ENCODE measurements at places on chromosomes 6 and 20.

GRCh38 chr6:61538801-61539200 lies 747.2 kb downstream of the KHDRBS2 start:
- no peak for DNase-seq

DNA sequence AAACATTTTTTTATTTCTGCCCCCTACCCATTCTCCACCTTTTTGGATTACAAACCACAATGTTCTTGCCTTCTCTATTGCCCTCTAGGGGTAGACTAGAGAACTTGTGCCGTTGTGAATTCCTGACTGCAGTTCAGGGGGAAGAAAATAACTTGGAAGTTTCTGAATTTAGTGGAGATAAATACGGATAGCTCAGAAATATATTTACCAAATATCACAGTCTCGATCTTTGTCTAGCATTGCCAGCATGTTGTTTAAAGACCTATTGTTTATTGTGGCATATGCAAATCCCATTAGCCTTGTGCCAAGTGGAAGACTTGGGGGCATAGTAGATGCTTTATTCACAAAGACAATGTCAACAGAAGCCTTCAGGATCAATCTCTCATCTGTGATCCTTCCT lies 154.1 kb upstream of the MMS22L start:
- DNase-seq, result peak; percentile 37

DNA sequence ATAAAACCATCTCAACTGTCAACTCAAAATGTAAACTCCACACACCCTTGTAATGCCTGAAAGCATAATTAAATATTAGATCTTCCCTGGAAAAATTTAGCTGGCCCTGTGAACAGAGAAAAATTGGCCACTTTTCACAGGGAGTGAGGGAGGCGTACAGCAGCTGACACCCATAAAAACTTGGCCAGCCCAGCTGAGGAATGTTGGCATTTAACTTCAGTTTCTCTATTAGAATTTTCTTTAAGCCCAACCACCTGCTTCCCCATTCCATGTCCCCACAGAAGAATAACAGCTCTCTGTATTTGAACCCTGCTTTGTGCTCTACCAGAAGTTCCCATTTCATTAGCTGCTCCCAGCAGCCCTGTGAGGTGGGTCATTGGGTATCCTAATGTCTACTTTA lies 41.0 kb downstream of the PKHD1 start:
- no peak for DNase-seq

GRCh38 chr6:133767357-133767970 lies 121.4 kb upstream of the TCF21 start:
- no peak for DNase-seq

DNA sequence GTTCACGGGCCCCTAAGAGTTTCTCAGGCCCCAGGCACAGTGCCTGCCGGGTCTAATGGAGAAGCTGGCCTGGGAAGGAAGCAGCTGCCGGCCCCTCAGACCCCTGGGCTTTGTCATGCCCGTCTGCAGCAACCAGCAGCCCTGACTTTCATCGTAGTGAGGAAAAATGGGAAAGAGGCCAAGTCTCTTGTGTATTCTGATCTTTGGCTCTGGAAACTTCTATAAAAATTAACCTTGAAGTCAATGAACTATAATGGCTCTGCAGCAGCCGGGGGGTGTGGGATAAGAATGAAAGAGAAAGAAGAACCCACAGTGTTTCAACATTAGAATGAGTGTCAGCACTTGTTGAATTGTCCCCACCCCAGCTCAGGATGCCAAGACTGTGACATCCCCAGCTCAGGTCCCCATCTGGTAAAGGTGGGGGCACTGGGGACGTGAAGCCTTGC lies 12.9 kb downstream of the TGM2 start:
- no peak for DNase-seq

DNA sequence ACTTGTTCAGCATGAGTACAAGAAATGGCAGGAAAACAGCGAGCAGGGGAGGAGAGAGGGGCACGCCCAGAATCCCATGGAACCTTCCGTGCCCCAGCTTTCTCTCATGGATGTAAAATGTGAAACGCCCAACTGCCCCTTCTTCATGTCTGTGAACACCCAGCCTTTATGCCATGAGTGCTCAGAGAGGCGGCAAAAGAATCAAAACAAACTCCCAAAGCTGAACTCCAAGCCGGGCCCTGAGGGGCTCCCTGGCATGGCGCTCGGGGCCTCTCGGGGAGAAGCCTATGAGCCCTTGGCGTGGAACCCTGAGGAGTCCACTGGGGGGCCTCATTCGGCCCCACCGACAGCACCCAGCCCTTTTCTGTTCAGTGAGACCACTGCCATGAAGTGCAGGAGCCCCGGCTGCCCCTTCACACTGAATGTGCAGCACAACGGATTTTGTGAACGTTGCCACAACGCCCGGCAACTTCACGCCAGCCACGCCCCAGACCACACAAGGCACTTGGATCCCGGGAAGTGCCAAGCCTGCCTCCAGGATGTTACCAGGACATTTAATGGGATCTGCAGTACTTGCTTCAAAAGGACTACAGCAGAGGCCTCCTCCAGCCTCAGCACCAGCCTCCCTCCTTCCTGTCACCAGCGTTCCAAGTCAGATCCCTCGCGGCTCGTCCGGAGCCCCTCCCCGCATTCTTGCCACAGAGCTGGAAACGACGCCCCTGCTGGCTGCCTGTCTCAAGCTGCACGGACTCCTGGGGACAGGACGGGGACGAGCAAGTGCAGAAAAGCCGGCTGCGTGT lies 11.6 kb downstream of the TNFAIP3 start:
- peak; percentile 33 for DNase-seq

GRCh38 chr6:142874676-142875075 lies 70.3 kb downstream of the HIVEP2 start:
- DNase-seq, result no peak

GRCh38 chr6:31948753-31949413 lies 3.0 kb downstream of the CFB start:
- DNase-seq, result peak; percentile 36

DNA sequence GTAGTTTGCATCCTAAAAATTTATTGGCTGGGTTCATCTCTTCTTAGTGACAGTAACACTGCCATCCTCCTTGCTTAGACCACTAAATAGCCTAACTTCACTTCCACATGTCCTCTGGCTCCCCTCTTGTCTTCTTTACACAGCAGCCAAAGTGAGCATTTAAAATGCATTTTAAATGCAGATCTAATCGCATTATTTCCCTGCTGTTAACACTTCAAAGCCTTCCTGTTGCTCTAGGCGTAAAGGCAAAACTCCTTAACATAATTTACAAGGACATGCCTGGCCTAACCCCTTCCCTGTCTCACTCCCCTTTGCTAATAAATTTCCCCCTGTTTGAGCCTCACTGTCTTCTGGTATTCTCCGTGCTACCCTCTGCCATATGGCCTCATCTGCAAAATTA lies 26.5 kb downstream of the NKAIN2 start:
- no peak for DNase-seq

DNA sequence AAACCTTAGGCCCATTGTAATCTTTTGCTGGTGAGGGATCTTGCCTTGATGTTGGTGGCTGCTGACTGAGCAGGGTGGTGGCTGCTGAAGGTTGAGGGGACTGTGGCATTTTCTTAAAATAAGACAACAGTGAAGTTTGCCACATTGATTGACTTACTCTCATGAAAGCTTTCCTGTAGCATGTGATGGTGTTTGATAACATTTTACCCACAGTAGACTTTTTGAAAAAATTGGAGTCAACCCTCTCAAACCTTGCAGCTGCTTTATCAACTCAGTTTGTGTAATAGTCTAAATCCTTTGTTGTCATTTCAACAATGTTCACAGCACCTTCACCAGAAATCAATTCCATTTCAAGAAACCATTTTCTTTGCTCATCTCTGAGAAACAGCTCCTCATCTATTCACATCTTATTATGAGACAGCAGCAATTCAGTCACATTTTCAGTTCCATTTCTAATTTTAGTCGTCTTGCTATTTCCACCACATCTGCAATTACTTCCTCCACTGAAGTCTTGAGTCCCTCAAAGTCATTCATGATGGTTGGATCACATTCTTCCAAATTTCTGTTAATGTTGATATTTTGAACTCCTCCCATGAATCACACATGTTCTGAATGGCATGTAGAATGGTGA lies 37.2 kb downstream of the CST9L start:
- no peak for DNase-seq

DNA sequence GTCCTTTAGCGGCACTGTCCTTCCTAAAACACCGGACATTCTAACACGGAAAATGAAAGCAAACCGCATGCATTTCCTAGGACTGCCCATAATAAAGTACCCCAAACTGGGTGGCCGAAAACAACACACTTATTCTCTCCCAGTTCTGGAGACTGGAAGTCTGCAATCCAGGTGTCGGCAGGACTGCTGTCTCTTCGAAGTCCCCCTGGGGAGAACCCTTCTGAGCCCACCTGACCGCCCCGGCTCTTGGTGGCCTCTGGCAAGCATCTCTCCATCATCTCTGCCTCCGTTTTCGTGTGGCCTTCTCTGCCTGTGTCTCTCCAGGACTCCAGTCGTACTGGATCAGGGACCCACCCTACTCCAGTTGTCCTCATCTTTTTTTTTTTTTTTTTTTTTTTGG lies 55.4 kb downstream of the SYNJ2 start:
- DNase-seq, result no peak

DNA sequence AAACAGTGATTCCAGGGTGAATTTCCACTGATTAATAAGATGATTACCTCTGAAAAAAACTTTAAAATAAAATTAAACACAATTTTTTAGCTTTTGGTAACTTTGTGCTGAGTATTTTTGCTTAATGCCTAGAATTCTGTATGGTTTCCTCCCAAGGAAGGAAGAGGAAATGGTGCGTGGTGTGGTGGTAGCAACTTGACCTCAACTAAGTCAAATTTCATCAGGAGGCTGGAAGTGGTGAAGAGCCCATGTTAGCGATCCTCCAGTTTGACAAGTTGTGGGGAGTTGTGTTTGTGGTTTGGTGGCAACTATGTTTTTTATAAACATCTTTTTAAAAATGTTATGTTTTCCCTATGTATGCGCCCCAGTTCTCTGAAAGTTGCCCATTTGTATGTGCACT lies 5.0 kb upstream of the RTF2 start:
- no peak for DNase-seq

GRCh38 chr6:82363428-82364086 lies at the start of gene TPBG:
Gene TPBG (plus strand): TSS chr6:82363817. CDS start chr6:82364962, 1,145 bp downstream.
- DNase-seq, result peak; percentile 83

DNA sequence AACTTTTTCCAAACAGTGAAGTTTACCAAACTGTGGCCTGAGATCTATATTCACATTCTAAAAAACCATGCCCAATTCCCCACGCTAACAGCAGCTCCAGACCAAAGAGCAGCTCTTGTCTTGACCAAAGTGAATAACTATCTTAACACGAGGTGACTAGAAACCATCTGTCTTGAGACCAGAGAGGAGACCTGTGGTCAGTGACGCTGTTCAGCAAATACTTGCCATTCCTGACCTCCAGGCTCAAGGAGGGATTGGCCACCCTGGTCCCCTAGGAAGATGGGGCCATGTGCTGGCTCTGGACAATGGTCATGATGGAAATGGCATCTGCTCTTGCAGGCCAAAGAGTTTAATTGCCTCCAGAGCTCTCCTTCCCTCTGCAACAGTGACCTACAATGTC lies 104.4 kb upstream of the CD93 start:
- peak; percentile 27 for DNase-seq

GRCh38 chr6:148291876-148292275 lies 50.8 kb upstream of the SASH1 start:
- no peak for DNase-seq

- no peak for DNase-seq
Observed at GRCh38 chr6:82906489-82906888, 159.2 kb downstream of the UBE3D start.

DNA sequence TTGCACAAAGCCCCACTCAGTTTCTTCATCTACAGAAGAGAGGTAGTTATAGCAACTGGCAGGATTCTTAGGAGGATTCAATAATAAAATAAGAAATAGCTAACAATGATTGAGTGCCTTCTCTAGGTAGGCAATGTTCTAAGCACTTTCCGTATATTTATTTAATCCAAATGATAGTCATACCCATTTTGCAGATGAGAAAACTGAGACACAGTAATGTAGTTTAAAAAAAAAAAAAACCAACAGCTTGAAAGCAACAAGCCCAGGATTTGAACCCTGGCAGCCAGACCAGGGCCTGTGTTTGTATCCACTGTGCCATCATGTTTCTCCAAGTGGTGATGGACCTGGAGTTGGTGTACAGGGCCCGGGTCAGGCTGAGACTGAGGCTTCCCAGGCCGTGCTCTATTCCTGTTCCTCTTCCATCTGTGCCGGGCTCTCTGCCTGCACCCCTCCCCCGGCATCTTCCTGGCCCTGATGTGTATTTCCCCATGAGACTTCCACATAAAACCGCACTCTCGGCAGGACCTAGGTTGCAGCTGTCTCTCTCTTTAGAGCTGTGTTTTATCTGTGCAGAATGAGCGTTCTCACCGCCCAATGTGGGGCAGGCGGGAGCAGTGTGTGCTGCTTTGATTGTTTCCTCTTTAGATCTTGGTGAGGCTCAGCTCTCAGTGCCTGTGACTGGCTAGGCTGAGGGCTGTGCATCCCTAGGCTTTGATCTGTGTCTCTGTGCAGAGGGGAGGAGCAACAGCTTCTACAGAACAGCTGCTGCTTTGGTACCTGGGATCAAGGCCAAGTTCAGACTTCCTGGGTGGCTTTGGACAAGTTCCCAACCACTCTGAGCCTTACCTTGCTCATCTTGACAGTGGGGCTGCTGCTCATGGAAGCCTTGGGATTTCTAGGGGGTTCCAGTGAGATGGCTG lies 49.5 kb downstream of the TOX2 start:
- DNase-seq, result peak; percentile 52

DNA sequence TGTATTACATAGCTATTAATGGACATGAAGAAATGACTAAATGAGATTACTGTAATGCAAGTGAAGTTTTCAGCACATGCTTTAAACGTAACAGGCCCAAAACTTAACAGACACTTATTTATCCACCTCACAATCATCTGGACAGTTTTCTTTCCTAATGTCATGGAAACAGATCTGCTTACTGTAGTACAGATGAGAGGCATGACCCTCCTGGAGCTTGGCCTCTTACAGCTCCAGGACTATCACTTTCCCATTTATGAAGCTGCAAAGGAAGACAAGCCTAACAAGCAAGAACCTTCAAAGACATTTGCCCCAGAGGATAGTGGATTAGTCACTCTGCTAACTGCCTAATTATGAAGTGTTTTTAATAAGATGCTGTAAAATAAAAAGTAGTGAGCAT lies 419.3 kb downstream of the PHF3 start:
- no peak for DNase-seq

DNA sequence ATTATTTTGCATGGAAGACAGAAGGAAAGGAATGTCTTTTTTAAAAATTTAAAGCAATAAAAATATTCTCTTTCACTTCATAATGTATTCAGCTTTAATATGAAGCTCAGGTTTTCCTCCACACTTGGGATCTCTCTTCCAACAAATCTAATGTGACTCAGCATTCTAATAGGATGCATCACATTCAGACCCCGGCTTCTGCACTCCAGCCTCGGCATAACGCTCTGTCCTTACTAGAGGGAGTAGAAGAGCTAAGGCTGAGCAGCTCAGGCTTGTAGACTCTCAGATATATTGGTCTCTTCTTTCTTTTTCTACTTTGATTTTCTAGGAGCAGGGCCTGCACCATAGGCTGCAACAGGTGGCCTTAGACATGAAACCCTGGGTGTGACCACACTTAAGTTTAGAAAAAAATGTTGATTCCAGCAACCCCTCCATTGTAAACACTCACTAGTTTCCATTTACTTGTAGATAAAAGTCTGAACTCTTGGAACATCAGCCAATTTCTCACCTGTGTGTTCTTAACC lies 161.7 kb downstream of the PAK5 start:
- no peak for DNase-seq
